ENCODE measurements at places on chromosomes 13 and 19.

DNA sequence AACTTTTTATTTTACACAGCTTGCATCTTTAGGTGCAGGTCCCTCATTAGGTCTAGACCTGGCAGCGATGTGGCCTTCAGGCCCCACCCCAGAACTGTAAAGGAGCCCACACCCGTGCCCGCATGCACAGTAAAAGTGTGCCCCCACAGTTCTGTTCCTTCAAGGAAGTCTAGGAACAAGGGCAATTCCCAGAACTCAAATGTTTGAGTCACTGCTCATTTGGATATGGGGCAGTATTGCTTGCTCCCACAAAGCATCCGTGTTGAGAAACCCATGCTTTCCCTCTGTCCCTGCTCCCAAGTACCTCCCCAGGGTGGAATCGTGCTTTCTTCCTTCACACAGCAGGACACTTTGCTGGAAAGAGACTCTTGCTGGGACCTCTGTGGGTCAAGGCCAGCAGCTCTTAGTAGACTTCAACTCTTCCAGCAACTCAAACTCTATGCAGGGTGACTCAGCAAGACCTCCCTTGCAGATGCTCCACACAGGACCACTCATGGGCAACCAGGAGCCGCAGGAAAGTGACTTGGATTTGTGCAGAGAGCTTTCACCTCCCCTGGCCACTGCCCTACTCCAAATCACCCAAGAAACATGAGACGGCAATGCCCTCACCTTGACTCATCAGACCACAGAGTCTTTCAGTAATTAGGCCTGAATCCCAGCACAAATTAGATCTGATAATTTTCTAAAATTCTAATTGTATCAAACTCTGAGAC is 12.3 kb downstream of the SLC7A1 start:
- no peak for DNase-seq

DNA sequence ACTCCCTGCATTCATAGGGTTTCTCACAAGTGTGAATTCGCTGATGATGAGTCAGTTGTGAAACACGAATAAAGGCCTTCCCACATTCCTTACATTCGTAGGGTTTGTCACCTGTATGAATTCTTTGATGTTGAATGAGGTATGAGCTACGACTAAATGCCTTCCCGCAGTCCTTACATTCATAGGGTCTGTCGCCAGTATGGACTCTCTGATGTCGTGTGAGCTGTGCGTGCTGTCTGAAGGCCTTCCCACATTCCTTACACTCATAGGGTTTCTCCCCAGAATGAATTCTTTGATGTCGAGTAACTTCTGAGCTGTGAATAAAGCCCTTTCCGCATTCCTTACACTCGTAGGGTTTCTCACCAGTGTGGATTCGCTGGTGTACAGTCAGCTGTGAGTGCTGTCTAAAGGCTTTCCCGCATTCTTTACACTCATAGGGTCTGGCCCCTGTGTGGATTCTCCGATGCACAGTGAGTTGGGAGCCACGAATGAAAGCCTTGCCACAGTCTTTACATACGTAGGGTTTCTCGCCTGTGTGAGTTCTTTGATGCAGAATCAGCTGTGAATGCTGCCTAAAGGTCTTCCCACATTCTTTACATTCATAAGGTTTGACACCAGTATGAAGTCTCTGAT is 30.5 kb upstream of the COX7A1 start:
- no peak for DNase-seq

- DNase-seq, result no peak
Measured at GRCh38 chr19:58563034-58563573, 4.7 kb upstream of the UBE2M start.

DNA sequence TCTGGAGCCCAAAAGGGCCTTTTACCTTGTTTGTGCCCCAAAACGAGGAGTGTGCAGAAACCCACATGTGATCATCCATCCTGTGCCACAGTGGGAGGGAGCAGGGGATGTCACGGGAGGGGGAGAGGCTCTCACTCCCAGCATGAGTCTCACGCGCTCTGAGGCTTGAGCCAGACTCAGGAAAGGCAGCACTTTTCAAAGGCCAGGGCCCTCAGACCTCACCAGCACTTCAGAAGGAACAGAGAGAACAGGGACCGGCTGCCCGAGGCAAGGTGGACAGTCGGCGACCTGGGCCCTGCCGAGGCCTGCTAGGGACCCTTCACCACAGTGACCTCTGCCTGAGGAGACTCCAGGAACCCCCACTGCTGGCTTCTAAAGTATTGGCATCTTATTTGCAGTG is 71.7 kb upstream of the WASF3 start:
- no peak for DNase-seq

DNA sequence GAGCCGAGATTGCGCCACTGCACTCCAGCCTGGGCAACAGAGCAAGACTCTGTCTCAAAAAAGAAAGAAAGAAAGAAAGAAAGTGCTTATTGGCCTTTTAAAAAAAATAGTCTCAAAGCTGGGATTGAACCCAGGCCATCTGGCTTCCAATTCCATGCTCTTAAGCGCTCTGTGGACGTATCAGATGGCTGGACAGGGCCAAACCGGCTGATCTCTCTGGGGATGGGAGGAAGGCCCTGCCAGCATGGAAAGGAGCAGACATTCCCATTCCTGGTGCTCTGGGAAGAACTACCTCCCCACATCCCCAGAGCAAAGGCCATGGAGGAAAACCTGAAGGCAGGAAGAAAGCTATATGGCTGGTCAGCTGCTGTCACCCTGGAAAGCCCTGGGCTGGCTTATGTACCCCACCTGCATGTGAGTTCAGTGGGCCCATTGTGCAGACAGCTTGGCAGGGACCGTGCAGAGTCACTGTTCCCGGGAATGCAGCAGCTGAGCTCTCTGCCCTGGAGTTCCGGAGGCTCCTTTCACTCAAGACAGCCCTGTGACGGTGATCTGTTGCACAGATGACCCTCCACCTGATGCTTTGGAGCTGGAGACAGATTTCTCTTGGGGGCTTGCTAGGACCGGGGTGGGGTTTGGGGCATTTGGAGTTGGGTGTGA is 84.3 kb downstream of the SIPA1L3 start:
- no peak for DNase-seq

DNA sequence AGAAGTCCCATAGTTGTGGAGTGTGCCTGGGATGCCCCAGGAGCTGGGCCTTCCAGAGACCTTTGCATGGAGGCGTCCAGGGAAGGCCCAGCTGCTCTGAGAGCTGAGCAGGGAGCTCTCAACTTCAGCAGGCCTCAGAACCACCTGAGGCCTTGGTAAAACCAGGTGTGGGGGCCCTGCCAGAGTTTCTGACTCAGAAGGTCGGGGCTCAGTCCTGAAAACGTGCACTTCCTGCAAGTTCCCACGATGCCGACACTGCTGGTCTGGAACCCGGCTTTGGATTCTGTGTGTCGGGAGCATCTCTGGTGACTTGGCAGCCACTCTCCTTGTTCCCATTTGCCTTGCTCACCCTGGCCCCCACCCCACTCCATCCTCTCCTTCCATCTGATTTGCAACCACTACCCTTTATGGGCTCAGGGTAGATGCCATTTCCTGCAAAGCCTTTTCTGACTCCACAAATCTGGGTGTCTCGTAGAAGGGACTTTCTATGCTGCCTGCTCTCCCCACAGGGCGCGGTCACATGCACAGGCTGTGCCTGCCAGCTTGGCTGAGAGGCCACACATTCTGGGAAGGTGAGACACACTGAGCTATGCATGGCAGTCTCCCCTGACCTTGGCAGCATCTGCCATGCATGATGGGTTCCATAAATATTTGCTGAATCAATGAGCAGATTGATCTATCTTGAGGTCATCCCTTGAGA is 244.7 kb downstream of the COL4A1 start:
- DNase-seq, result no peak

GRCh38 chr19:4933528-4933927 is 24.2 kb downstream of the UHRF1 start:
- DNase-seq, result no peak

DNA sequence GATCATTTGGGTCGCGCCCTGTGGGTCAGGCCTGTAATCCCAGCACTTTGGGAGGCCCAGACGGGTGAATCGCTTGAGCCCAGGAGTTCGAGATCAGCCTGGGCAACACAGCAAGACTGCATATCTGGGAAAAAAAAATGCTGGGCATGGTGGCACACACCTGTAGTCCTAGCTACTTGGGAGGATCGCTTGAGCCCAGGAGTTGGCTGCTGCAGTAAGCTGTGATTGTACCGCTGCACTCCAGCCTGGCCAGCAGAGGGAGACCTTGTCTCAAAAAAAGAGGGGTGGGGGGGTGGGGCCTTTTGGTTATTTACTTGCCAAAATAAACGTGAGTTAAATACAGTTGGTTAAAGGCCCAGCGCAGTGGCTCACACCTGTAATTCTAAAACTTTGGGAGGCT is 9.8 kb upstream of the ZNF544 start:
- DNase-seq, result no peak

DNA sequence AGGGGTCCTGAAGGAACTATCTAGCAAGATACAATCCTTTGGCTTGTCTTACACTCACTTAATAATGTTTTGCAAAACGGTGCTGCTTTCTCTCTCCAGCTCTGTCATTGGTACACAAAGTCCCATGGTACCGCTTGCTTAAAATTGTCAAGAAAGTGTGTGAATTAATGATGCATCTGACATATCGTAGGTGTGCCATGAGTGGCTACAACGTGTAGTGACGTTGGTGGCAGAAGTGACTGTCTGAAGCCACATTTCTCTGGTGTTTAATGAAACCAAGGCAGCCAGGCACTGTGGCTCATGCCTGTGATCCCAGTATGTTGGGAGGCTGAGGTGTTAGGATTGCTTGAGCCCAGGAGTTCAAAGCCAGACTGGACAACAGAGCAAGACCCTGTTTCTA is 2.6 kb downstream of the HSH2D start:
- DNase-seq, result no peak

- DNase-seq, result no peak
Measured at GRCh38 chr13:60258349-60258748, 94.6 kb upstream of the DIAPH3 start.

DNA sequence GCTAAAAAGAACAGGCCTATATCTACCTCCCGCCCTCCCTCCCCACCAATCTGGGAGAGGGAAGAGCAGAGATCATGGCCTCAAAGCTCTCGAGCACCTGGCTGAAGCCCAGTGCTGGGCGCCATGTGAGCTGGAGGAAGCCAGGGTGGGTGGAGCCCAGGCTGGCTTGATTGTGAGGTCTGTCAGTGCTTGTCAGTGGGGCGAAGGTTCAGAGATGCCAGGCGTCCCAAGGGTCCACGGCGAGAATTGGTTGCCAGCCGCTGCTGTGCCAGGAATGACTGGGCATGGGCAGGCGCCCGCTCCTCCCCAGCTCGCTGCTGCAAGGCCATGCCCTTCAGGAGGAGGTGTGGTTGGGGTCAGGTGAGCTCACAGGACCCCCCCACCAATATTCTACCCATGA is 11.5 kb downstream of the BEST2 start:
- DNase-seq, result no peak

GRCh38 chr19:11624069-11624463 is 26.8 kb downstream of the ZNF627 start:
- DNase-seq, result no peak

- no peak for DNase-seq
Measured at GRCh38 chr19:15298847-15299567, 33.3 kb downstream of the BRD4 start.

GRCh38 chr19:31510635-31511034 is 161.4 kb upstream of the TSHZ3 start:
- DNase-seq, result no peak

DNA sequence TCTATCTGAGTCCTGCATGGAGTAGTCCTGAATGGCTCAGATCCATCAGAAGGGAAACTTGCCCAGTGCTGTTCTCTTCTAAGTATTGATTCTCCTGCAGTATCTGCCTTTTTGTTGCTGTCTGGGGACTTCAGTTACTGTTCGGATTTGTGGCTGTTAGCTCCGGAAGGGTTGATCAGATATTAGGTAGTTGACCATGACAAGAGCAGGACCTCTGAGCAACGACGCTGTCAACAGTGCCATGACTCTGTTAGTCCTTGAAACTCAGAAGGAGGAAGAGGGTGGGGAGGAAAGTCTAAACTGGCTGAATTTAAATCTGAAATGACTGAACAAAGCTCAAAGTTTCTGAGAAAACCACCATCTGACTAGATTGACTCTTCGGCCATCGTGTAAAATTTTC is 42.2 kb downstream of the CCNE1 start:
- no peak for DNase-seq

DNA sequence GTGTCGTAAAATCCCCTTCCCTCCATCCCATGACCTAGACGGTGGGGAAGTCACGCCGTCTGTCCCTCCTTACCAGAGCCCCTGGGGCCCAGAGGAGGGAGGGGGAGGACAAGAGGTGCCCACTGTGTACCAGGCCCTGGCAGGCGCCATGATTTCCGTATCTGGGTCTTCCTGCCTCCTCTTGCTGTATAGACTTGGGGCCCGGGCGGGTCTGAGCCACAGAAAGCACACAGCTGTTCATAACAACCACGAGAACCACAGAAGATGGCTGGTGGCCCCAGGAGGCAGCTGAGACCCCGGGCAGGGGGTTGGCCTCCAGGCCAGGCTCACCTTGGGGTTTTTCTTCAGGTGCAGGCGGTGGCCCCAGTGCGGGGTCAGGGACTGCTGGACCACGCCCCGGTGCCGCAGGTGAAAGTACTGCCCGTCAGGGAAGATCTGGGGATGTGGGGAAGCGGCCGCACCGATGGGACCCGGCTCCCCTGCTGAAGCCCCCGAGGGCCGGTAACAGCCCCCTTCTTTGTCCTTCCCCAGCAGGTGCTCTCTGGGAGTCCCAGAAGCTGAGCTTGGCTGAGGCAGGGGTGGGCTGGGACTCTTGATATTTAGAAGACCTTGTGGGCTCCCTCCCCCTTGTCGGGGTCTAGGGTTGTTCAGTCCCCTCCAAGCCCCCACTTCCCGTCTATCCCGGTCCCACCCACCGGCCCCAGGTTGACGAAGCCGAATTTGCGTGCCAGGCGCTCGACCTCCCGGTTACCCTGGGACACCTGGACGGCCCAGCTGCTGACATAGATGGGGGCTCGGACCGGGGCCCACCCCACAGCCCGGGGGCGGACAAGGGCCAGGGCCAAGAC is 463 bp downstream of the PCSK4 start:
- no peak for DNase-seq

DNA sequence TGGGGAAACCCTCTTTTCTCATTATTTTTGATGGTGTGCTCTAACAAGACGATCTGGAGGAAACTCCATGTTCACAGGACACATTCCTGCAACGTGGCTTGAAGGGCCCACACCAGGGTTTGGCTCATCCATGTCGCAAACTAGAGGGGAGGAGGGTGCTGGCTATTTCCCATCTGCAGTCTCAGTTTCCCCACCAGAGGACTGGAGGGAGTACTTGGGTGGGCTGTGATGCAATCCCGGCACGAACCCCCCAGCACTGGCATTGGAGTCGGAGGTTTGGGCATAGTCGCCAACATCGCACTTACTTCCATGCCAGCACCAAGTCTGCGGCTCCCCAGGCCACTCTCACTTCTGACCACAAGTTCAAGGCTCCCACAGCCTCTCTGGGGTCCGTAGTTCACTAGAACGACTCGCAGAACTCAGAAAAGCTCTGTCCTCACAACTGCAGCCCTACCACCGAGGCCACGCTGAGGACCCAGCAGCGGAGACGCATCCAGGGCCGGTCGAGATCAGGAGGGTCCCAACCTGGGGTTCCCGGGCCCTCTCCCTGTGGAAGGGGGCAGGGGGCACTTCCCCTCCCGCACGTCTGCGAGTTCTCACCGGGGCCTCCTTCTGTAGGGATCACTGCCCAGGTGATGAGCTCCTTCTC is 165.6 kb upstream of the SOX1 start:
- no peak for DNase-seq

GRCh38 chr19:45657520-45658167 is 10.4 kb upstream of the GIPR start:
- no peak for DNase-seq

- DNase-seq, result no peak
Measured at GRCh38 chr13:50636007-50636704, 207.3 kb downstream of the DLEU7 start.

GRCh38 chr19:6616011-6616410 is 25.1 kb upstream of the CD70 start:
- no peak for DNase-seq

Measured in NCI-H187 treated with DMSO at 0.1 percent for 48 hours (cell line).